NCI-H1930 (cell line): ENCODE measurements at places on chromosomes 4 and X.

DNA sequence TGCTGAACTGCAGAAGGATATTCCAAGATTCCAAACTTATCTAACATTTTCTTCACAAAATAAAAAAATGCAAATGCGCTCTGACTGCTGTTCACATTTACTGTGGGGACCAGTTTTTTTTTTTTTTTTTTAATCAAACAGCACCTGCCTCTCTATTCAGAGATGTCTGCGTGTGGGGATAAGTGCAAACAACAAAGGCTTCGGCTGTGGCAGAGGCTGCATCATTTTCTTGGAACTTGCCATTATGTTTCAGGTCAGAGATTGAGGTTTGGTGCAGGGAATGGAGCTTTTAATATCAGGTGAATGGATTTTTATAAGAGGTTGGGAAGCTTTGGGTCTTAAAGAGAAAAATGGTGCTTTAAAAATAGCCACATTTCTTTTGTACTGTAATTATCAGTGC is 78.2 kb upstream of the TET2 start:
- peak; percentile 44 for DNase-seq

- peak; percentile 27 for DNase-seq
Measured at GRCh38 chr4:120922381-120923206, at the start of gene PRDM5. Gene PRDM5, minus strand, starts transcription at chr4:120922726. Its CDS starts 118 bp downstream, at chr4:120922608.

- DNase-seq = no peak
Measured at GRCh38 chr4:52670121-52670520, 11.0 kb upstream of the USP46 start.

GRCh38 chr4:163087805-163088204 is 78.9 kb downstream of the NAF1 start:
- no peak for DNase-seq

- no peak for DNase-seq
Measured at GRCh38 chr4:41693629-41694028, 54.9 kb downstream of the PHOX2B start.

DNA sequence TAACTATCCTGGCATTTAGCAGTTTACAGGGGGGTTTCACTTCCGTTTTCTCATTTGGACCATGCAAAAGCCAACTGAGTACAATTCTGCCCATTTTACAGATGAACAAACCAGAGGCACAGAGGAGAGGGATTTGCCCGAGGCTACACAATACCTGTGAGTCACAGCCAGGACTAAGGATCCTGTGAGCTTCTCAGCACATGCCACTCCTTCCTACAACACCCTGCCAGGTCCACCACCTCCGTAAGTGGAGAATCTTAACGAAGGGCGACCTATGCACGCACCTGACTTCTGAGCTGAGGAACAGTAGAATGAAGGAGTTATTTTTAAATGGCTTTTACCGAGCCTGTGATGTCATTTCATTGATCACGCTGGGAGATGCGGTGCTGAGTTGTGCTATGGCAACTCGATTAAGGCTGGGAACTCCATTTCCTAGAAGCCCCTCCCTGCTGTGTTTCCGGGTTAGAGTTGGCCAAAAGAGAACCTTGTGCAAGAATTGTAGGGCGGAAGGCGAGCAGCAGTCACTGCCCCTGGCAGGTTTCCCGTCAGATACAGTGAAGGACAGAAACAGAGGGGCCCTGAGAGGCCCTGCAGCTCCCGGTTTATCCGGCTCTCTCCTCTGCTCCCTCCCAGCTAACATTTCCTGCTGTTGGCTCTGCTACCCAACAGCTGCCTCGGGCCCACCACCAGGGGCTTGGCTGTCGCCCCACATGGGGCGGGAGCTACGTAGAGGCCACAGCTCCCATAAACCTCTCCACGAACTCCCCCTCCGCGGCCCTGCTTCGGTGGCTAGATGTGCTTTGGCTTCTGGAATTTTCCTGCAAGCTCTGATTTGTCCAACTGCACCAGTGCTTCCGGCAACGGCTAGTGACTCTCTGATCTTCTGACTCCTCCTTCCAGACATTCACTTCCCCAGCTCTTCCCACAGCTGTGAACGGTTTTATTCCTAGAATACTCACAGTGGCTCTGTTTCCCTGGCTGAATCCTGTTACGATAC is 75.1 kb upstream of the USP9X start:
- no peak for DNase-seq

GRCh38 chrX:22795671-22796070 is 204.1 kb upstream of the DDX53 start:
- no peak for DNase-seq

GRCh38 chr4:53709693-53710092 is 118.4 kb upstream of the LNX1 start:
- no peak for DNase-seq

DNA sequence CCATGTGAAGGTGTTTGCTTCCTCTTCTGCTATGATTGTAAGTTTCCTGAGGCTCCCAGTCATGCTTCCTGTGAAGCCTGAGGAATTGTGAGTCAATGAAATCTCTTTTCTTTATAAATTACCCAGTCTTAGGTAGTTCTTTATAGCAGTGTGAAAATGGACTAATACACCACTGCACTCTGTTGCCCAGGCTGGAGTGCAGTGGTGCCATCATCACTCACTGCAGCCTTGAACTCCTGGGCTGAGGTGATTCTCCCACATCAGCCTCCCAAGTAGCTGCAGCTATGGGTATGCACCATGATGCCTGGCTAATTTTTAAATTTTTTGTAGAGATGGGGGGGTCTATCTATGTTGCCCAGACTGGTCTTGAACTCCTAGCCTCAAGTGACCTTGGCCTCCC is 15.8 kb upstream of the IGFBP7 start:
- DNase-seq = no peak

DNA sequence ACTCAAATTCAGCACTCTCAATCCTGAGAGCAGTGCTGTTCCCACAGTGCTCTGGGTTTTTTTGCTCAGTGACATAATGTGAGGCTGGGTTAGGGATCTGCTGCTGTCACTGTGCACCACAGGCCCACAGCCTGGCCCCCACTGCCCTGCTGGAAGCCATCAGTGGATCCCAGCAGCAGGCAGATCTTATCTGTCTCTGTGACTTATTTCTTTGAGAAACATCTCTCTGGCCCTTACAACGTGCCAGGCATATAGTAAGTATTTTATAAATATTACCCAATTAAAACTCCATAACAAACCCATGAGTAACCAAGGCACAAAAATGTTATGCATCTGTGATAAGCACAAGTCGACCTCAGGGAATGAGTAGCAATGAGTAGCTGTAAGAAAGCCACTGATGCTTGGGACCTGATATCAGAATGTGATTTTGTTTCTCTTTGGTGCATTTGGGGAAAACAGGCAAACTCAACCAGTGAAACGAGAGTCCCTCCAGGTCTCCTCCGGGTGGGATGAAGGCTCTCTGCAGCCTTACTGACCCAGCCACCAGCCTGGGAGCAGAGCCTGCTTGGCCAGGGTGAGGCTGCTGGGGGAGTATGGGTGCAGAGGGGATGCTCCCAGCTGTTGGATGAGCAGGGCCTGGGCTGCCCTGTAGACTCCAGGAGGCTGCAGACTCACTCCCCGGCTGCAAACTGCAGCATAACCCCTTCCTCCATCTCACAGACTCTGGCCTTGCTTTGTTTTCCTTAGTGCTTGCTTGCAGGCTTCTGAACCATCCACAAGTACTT is 172.7 kb upstream of the LNX1 start:
- DNase-seq = no peak

- DNase-seq = no peak
Measured at GRCh38 chrX:17750436-17750835, 13.1 kb downstream of the SCML1 start.

GRCh38 chr4:2354760-2355159 is 63.7 kb downstream of the ZFYVE28 start:
- no peak for DNase-seq

- DNase-seq = no peak
Measured at GRCh38 chr4:136002316-136002715, 1530.0 kb downstream of the PCDH18 start.

GRCh38 chr4:98536631-98537030 is 121.8 kb downstream of the TSPAN5 start:
- no peak for DNase-seq

DNA sequence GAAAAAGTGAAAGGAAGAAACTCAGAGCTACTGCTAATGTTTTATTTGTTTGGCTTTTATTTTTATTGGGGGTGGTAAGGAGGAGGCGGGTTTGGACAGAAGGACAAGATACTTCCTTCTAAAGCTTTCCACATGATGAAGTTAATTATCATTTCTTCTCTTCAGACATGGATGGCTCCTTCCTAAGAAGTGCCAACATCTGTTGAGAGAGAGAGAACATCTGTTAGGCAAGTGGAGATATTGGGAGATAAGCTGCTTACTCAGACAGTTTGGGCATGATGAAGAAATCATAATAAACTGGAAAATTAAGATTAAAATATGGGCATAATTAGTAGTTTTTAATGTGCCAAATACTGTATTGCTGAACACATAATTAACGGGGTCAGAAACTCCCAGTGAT is 535.7 kb upstream of the INTU start:
- DNase-seq = no peak

DNA sequence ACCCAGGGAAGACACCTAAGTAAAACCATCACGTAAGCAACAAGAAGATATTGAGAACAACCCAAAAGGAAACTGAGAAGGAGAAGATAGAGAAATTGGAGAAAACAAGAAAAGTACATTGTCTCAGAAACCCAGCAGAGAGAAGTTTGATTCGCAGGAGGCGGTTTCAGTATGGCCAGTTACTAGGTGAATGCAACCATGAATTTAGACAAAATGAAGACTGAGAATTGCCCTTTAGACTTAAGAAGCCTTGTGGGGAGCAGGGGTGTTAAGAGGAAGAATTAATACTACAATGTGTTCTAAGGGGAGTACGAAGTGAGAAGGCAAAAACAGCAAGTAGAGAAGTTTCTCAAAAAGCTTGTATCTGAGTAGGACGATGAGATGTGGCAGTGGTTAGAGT is 229.3 kb upstream of the NEIL3 start:
- DNase-seq = no peak

DNA sequence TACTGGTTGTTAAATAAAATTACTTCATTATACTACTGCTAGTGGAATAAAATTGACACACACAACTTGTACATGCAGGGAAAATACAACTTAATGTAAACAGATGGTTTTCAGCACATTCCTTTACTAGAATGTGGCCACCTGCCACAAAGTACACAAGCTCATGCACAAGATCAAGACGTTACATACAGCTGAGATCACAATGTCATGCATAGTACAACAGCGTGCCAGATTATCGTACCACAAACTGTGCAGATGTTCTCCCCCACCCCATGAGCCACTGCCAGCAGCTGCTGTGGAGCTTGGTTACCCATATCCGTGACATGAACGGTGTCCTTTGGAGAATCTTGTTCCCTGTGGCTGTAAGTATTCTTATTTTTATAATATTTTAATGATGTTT is 27.7 kb downstream of the FBXO8 start:
- DNase-seq = no peak

DNA sequence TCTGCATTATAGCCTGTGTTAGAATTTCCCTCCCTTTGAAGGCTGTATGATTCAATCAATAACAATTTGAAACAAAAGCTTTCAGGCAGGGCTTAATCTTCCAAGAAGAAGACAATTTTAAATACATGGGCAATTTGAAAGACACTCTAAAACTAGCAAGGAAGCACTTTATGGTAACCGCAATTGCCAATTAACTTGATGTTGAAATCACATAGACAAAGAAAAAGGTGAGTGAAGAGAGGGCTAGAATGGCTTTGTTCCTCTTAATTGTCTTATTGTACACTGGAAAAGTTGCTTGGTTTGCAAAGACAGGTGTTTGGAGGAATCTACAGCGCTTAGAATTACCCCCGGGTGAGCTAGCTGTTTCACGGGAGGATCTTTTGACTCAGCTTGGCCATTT is 74.4 kb upstream of the PRKX start:
- DNase-seq = no peak

- DNase-seq = no peak
Measured at GRCh38 chrX:22467571-22467970, 194.9 kb downstream of the CBLL2 start.

GRCh38 chr4:147160908-147161513 is 215.3 kb upstream of the TTC29 start:
- DNase-seq = peak; percentile 42

DNA sequence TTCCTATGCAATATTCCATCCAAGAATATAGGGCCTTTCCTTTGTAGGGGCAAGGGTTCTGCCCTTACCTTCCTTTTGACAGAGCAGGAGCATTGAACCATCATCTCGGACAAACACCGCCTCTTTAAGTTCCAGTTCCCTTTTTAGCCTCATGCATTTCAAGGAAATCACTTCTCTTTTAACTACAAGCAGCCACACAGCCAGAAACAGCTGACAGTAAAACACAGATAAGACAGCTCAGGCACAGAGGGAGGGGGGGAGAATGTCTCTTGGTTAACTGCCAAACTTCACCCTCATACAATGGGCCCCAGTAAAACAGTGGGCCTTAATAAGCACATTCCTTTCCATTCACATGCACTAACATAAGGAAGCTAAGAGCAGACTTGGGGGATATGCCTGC is 648.3 kb downstream of the GABRG1 start:
- no peak for DNase-seq

GRCh38 chrX:39827951-39828350 is 269.8 kb downstream of the BCOR start:
- DNase-seq = no peak

DNA sequence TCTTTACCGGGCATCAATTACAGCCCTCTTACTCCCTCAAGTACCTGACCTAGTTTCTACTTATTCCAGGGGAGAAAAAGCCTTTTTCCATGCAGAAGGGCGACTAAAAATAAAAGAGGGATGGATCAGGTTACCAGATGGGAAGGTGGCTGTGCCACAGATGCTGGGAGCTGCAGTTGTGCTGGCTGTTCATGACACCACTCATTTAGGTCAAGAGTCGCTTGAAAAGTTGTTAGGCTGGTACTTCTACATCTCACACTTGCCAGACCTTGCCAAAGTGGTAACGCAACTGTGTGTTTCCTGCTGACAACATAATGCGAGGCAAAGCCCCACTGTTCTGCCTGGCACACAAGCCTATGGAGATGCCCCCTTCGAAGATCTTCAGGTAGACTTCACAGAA is 148.4 kb upstream of the FGF16 start:
- DNase-seq = no peak

DNA sequence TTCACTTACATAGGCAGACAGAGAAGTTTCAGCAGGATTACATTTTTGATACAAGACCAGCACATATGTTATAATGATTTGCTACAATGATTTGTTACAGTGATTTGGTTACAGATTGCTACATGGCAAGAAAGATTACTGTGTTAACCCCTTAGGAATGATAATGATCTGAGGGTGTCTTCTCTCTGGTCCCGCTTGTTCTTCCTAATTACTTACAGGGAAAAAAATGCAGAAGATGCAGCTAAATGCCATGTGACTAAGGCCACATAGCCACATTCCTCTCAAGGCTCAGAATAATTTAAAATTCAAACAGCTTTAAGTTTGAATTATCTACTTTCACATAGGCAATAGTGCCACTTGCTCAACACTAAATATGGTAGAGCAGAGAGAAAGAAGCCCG is 9.7 kb upstream of the LAP3 start:
- no peak for DNase-seq

GRCh38 chrX:88937616-88938015 is 190.6 kb downstream of the CPXCR1 start:
- no peak for DNase-seq

- no peak for DNase-seq
Measured at GRCh38 chr4:183971929-183972490, 66.9 kb downstream of the STOX2 start.
